ENCODE measurements at places on chromosomes 5 and 9. TPM values are rescaled to one million over a fixed set of nuclear protein-coding genes. Genes with fewer than 3 reads are reported as not detected.

DNA sequence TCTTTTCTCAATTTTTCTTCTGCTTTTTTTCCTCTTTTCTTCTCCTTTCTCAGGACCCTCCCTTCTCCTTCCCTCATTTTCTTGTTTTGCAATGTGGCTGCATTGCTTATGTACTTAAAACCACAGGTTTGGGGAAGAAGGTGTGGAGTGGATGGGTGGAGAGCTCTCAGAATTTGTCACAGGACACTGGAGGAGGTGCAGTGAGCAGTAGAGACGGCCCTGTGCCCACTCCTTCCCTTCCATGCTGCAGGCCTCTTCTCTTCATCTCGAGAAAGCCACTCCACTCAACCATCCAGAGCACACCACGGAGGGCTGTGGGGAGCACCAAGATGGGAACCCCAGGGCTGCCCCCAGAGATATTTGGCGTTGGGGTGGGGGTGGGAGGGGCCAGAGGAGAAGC lies 92.3 kb downstream of the FSTL4 start:
- H3K36me3 ChIP-seq, result no peaks in the 10 kb centered on the region
- H3K4me1 ChIP-seq, result no peaks in the 10 kb centered on the region
- no peak overlapping the region for H3K4me3 ChIP-seq
- no peak overlapping the region for H3K27ac ChIP-seq
- H3K27me3 ChIP-seq, result peaks cover 21% of the 10 kb centered on the region

- peak overlapping the region; percentile 91 for H3K4me3 ChIP-seq
- no peaks in the 10 kb centered on the region for H3K27me3 ChIP-seq
- H3K36me3 ChIP-seq, result peaks cover 9% of the 10 kb centered on the region
- DNase-seq, result no peak
- peak overlapping the region; percentile 76 for H3K27ac ChIP-seq
- H3K4me1 ChIP-seq, result peaks cover 57% of the 10 kb centered on the region
Observed at GRCh38 chr9:79574781-79575180, 3.0 kb downstream of the TLE4 start.

- no peak overlapping the region for H3K27ac ChIP-seq
- no peak overlapping the region for H3K4me3 ChIP-seq
- H3K27me3 ChIP-seq, result no peaks in the 10 kb centered on the region
- no peaks in the 10 kb centered on the region for H3K36me3 ChIP-seq
- no peak for DNase-seq
Observed at GRCh38 chr5:19739671-19740070, 248.3 kb downstream of the CDH18 start.

DNA sequence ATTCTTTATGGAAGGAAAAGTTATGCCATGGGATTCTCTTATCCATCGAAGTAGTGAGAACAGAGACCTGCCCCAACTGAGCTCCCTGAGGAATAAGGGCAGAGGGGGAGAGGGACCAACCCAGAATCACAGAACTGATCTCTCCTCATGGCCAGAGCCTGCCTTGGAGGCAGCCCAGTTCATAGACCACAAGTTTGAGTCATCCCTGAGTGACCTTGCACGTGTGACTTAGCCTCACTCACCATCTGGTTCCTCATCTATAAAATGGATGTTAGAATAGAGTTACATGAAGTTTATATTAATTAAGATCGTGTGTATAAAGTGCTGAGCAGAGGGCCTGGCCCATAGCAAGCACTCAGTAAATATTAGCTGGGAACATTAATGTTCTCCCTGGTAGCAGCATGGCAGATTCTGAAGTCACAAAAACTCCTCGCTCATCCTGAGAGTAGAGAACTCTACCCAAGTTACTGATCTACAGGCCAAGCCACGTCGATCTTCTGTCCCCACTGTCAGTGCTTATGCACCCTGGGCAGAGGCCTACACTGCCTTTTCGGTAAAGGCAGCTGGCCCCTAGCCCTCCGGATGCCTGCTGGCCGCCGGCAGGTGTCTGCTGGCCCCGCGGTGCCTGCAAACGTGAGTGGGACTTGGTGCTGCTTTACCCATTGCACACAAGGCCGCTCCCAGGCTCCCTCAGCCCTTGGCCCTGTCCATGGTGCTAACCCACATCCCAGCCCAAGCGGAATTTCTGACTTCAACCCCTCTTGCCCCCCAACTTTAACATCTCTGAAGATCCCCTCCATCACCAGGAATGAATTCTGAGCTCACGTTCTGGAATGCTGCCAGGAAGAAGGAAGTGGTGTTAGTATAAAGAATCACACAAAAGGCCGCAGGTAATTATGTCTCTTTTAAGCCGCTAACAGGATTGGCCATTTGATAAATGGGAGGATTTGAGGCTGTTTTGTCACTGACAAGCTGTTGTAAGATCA lies 61.1 kb upstream of the ARAP3 start:
- no peak for DNase-seq
- H3K4me3 ChIP-seq, result no peak overlapping the region
- no peak overlapping the region for H3K27ac ChIP-seq
- H3K4me1 ChIP-seq, result no peaks in the 10 kb centered on the region

GRCh38 chr5:149790276-149790675 lies 60.2 kb downstream of the PPARGC1B start:
- H3K27ac ChIP-seq, result no peak overlapping the region
- no peak for DNase-seq
- no peak overlapping the region for H3K4me3 ChIP-seq
- peaks cover 16% of the 10 kb centered on the region for H3K4me1 ChIP-seq

DNA sequence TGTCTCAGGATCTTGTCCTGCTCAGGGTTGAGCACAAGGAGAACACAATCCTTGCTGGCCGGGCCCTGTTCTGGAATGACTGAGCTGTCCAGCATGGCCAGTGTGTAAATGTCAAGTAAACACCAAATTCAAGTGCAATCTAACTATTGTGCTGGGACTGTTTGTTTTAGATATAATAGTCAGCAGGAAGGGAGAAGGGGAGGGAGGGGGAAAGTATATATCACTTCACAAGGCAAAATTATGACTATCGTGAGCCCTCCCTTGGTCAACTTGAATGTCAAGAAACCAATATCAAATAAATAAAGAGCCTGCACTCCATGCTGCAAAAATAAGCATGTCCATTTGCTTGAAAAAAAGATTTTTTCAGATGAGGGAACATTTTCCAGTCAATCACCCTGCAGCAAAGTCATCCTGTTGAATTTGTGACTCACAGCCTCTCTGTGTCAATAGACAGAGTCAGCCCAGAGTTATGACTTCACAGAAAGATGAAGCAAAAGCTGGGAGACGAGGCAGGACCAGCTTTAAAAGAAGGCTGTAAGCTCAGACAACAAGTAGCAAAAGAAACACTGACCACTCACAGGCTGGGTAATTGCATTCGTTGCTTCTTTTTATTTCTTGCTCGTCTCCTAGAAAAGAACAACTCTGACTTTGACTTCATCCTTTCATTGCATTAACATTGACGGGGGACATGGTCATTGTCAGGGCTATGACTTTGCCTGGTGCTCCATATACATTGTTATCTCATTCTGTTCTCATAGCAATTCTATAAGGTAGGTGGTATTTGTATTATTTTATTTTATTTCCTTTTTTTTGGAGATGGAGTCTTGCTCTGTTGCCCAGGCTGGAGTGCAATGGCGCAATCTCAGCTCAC lies 15.3 kb upstream of the KLF4 start:
- H3K27me3 ChIP-seq, result no peaks in the 10 kb centered on the region
- peaks cover 13% of the 10 kb centered on the region for H3K4me1 ChIP-seq
- H3K27ac ChIP-seq, result peak overlapping the region; percentile 97
- no peak for DNase-seq

PCDHGA11 gene
- total RNA-seq, result 1.3 TPM

ENC1 gene
- 53.6 TPM for total RNA-seq

SAXO1 gene
- not detected for total RNA-seq

PCDHGA4 gene
- 0.72 TPM for total RNA-seq

Data from chondrocyte (in vitro differentiated cells).